NCI-H1105 (cell line): ENCODE measurements at places on chromosomes 6 and 20.

- DNase-seq = no peak
These were observed 10.0 kb downstream of the PXDC1 start for GRCh38 chr6:3741477-3741871.

GRCh38 chr6:106939848-106940247 lies 34.7 kb downstream of the CD24 start:
- DNase-seq = no peak

- DNase-seq = peak; percentile 77
These were observed 3.9 kb upstream of the FAM83C start for GRCh38 chr20:35296101-35296554.

GRCh38 chr20:31678389-31679356 lies 41.0 kb downstream of the COX4I2 start:
- no peak for DNase-seq

DNA sequence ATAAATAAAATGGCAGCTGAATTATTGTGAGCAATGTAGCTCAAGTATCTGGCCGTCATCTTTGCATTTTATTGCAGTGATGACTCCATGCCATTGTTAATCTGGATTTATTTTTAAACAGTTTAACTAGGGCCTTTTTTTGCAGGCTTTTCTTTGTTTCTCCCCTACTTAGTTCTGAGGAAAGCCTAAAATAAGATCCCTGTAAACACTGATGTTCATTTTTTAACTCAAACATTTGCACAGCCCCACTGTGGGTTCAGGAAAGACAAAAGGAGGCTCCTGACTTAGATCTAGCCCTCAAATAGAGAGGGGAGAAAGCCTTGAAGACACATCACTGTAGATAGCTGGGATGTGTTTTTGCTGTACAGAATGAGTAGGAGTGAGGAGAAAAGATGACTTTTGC lies 69.2 kb downstream of the PLEKHG1 start:
- DNase-seq = no peak

- no peak for DNase-seq
These were observed 291.9 kb downstream of the PLCB1 start for GRCh38 chr20:8424010-8424409.

DNA sequence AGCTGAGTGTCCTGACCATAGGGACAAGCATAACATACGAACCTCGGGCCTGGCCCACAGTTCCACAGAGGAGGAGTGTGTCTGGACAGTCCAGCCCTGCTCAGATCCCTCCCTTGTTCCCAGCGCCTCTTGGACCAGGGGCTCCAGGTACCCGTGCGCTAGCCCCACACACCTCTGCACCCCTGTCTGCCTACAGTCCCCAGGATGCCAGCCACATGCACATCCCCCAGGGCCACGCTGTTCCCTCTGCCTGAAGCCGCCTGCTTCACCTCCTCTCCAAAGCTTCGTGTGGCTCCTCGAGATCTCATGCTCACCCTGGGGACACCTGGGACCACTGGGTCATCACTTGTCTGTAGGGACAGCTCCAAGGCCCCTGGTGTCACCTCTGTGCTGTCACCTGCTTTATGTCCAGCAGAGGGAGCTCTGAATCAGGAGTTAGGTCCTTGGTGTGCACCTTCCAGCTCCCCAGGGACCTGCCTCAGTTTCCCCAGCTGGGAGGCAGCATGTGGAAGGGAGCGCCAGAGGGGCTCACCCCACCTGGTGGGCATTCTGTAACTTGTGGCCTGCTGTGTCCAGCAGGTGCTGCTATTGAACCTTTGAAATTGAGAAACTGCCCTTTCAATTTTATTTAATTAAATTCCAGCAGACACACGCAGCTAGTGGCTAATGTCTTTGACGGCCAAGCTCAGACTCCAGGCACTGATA lies 7.3 kb upstream of the YTHDF1 start:
- no peak for DNase-seq

DNA sequence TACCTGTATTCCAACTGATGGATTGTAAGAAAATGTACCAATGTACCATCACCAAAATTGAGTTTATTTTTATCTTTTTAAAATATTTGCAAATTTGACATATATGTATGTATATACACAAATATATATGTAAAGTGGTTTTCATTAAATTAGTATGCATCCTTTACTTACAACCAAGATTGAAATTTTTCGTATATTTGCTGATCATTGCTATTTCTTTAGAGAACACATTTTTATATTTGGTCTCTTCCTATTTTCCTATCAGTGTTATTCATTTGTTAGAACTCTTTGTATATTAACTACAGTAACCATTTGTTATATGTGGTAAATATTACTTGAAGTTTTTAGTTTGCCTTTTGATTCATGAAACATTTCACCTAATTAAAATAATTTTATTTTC lies 74.2 kb downstream of the MTFR2 start:
- no peak for DNase-seq

GRCh38 chr6:14595751-14596150 lies 478.2 kb downstream of the CD83 start:
- no peak for DNase-seq

DNA sequence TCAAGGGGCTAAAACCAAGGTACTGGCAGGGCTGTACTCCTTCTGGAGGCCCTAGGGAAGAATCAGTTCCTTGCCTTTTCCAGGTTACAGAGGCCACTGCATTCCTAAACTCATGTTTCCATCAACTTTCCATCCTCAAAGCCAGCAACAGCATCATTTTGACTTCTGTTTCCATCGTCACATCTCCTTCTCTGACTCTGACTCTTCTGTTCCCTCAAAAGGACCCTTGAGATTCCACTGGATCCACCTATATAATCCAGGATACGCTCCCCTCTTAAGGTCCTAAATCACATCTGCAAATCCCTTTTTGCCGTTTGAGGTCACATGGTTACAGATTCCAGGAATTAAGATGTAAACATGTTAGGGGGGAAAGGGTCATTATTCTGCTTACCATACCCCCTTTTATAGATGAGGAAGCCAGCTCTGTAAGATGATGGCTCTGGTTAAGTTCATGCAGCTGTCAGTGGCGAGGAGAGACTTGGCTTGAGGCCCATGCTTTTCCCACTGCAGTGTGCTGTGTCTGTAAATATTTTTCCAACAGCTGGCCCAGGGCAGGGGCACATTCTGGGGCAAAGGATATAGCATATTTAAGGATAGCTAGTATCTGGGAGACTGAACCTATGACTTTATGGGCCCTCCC lies 114.6 kb downstream of the TNFRSF21 start:
- no peak for DNase-seq

GRCh38 chr6:106128981-106129781 lies 43.0 kb downstream of the PRDM1 start:
- no peak for DNase-seq

DNA sequence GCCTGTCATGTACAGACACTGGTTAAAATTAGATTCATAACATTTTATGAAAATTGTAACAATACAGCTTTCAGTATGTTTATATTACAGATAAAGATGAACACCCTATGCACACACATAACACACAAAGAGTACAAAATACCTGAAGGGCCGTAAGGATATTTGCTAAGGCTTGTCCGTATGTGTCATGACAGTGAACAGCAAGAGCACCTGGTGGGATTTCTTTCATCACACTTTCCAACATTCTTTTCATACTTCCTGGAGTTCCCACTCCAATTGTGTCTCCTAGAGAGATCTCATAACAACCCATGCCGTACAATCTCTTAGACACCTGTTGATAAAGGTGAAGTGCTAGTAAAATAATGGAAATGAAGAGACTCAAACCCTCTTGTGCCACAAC lies 83.7 kb downstream of the HMGCLL1 start:
- no peak for DNase-seq

GRCh38 chr6:14349507-14349906 lies 231.9 kb downstream of the CD83 start:
- no peak for DNase-seq

DNA sequence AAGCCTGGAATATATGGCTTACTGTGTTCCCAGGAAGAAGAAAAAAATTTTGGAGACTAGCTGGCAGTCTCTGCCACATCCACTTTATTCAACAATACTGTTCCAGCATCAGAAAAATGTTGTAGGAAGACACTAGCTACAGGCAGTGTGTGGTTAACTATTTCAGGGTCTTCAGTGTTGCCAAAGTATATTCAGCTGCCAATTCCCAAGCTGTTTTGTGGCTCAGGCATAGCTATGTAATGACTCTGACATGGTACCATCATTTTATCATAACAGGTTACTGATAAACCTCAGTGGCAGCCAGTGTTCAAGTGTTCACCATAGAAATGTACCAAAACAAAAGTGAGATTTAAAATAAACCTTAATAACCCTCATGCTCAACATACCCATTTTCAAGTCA lies 503.1 kb downstream of the ADGRB3 start:
- no peak for DNase-seq

GRCh38 chr6:155828989-155829388 lies 373.4 kb upstream of the NOX3 start:
- DNase-seq = no peak

DNA sequence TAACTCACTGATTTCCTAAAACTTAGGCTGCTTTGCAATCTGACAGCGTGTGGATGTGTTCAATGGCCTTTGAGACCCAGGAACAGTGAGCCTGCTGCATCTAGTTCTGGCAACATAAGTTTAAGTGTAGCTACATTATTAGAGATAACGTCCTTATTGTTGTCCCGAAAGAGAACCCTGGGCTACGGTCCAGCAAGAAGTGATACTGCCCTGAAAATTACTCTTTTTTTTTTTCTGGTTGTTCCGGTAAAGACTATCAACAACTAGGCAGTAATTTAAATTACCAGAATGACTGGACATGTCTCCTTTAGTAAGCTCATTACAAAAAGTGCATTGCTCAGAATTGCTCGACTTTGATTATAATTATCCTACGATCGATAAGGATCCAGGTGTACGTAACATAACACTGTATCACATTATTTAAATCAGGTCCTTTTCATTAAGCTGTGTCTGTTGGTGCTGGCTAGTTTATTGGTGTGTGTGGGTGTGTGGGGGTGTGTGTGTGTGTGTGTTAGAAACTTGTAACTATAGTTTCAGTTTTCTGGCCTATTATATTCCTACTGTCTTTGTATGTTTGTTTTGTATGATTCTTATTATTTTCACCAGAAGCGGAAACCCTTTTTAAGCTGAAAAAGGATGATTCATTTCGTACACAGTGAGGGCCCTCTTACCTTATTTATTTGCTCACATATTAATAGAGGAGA lies 3.0 kb downstream of the TSHZ2 start:
- peak; percentile 24 for DNase-seq

GRCh38 chr6:16523606-16524379 lies 237.5 kb downstream of the ATXN1 start:
- DNase-seq = no peak

DNA sequence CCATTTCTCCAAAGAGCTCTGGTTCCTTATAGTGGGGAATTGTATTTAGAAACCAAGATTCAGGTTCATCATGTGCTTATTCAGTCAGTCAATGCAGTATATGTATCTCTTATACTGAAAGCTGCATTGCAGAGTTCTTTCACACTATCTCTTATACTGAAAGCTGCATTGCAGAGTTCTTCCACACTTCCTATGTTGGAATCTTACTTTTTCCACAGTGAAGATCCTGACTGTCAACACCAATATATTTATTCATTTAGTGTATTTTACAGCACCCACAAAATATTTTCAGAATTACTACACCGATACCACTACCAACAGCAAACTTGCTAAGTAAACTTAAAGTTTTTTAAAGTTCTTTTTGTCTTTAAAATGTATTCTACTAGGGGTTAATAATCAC lies 349.3 kb upstream of the MMS22L start:
- no peak for DNase-seq

- no peak for DNase-seq
These were observed 46.2 kb upstream of the LY86 start for GRCh38 chr6:6542357-6542756.

GRCh38 chr6:144266091-144266649 lies 19.0 kb upstream of the UTRN start:
- DNase-seq = no peak

GRCh38 chr6:102085257-102085656 lies 691.7 kb downstream of the GRIK2 start:
- no peak for DNase-seq

- DNase-seq = no peak
These were observed 62.7 kb downstream of the MEI4 start for GRCh38 chr6:77715588-77715987.

GRCh38 chr6:48996461-48997119 lies 466.5 kb downstream of the MMUT start:
- DNase-seq = no peak

GRCh38 chr6:89460713-89461112 lies 27.8 kb downstream of the ANKRD6 start:
- no peak for DNase-seq

DNA sequence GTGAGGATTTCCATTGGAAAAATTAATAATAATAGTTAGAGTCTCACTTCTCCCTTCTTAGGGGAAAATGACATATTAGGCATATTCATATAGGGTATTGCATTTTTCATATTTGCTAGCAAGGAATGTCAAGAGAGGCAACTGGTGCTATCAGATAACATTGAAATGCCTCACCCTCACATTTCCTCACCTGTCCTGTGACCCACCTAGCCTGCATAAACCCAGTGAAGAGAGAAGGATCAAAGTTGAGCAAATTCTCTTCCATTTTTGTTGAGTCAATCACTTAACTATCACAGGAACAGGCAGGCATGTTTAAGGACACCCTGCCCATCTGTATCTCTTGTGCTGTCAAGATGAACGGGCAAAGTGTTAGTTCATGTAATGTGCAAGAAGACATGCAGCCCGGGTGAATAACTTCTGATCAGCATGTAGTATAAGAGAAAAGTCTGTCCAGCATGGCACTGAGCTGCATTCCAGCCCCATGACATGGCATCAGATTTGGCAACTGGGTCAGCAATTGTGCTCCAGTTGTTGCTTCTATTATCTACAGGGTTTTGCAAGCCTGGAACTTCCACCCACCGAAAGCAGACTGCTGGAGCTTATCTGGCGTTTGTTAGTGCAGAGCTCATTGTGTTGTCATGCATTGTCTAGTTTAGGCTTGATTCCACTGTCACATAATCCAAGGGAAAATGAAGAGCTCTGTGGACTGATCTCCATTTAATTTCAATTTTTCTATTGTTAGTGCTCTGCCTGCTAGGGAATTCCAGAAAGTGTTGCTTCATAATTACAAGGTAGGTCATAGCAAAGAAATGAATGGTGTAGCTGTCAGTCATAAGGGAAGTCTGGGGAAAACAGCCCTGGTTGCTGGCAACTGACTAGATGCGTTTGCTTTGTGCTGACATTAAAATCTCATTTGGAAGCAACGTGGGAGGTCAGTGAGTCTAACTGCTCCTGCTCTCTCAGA lies 138.4 kb upstream of the TNFAIP3 start:
- no peak for DNase-seq

- DNase-seq = no peak
These were observed 10.8 kb upstream of the DTNBP1 start for GRCh38 chr6:15673666-15674065.

DNA sequence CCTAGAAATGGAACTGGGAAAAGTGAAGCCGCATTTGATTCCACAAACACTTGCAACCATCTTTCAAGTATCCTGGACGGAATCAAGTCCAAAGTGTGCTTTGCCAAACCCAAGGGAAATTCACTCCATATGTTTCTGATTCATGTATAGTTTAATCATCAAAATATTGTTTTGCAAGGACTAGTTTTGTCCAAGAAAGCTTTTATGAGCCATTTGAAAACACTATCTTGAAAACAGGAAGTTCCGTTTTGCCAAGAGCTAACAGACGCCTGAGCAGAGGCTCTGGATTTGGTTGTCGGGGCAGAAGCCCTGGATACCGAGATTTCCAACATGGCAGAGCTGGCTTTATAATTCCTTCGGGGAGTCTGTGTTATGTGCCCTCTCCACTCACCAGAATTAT lies 251.1 kb downstream of the PHACTR1 start:
- no peak for DNase-seq

GRCh38 chr20:24770628-24771541 lies 178.2 kb upstream of the CST7 start:
- DNase-seq = no peak

GRCh38 chr20:11691766-11692165 lies 225.9 kb upstream of the BTBD3 start:
- no peak for DNase-seq

GRCh38 chr6:92231171-92231701 lies 1188.1 kb downstream of the EPHA7 start:
- peak; percentile 75 for DNase-seq
